Myometrial cell (primary cell): ENCODE measurements at places on chromosomes 5 and 9. TPM values are rescaled to one million over a fixed set of nuclear protein-coding genes. Genes with fewer than 3 reads are reported as not detected.

Gene IL9
- not detected in 2 replicates for total RNA-seq

Gene HTR4
- total RNA-seq = not detected in 2 replicates

Gene PCDHB13
- under 0.01 TPM in 1 of 2 replicates, not detected in the other for total RNA-seq

Gene TDRD7
- 4.9 and 9.7 TPM in 2 replicates for total RNA-seq

Gene SLC25A2
- total RNA-seq = under 0.01 TPM in 1 of 2 replicates, not detected in the other

Gene CDKN2A
- total RNA-seq = 52.5 and 58.8 TPM in 2 replicates

Gene INSL4
- total RNA-seq = not detected in 2 replicates

Gene LHX6
- total RNA-seq = not detected in 2 replicates

Gene CCNO
- total RNA-seq = not detected in 2 replicates

Gene LCN6
- total RNA-seq = not detected in 2 replicates

Gene PRDM9
- not detected in 2 replicates for total RNA-seq

Gene ADAMTSL1
- 55.4 and 85.4 TPM in 2 replicates for total RNA-seq

Gene MZB1
- total RNA-seq = 0.29 TPM in 1 of 2 replicates, not detected in the other

Gene INSL6
- not detected in 2 replicates for total RNA-seq

Gene QRFP
- not detected in 2 replicates for total RNA-seq
